Stomach (tissue), 19 donors: ENCODE measurements at places on chromosomes 3 and 15. TPM values are rescaled to one million over a fixed set of nuclear protein-coding genes. Genes with fewer than 3 reads are reported as not detected.

DNA sequence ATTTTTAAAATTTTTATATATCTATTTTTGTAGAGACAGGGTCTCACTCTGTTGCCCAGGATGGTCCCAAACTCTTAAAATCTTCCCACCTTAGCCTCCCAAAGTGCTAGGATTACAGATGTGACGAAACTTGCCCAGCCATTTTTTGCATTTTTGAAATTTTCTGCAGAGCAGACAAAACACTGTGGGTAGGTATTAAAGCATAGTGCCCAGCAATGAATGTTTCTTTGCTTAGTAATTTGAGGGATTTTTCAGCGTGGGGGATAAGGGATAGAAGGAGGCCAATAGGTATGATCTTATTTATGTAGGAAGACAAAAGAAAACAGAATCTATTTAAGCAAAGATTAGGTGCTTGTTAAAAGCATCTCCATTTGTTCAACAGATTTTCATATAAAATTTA is 446.8 kb upstream of the DPH6 start:
- no peak for DNase-seq

DNA sequence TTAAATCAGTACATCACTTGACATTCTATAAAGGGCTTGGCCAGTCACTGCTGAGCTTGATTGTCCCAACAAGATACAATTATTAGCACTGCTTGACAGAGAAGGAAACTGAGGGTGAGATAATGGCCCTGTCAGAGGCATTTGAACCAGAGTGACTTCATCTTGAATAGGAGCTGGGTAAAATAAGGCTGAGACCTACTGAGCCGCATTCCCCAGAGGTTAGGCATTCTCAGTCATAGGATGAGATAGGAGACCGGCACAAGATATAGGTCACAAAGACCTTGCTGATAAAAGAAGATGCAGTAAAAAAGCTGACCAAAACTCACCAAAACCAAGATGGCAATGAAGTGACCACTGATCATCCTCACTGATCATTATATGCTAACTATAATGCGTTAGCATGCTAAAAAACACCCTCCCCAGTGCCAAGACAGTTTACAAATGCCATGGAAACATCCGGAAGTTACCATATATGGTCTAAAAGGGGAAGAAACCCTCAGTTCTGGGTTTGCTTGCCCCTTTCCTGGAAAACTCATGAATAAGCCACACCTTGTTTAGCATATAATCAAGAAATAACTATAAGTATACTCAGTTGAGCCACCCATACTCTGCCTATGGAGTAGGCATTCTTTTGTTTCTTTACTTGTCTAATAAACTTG is 239.1 kb upstream of the SETMAR start:
- no peak for DNase-seq

Gene CKMT1B
- 54.8 TPM for total RNA-seq

Gene TRH
- total RNA-seq, result not detected
